T-helper 2 cell treated with Interferon-gamma antibody and Interleukin-4, amounts not matched to agents 100 ng/mL and 5 ng/mL, for 36 hours (primary cell): ENCODE measurements at places on chromosomes 16 and 17. TPM values are rescaled to one million over a fixed set of nuclear protein-coding genes. Genes with fewer than 3 reads are reported as not detected.

Gene ABCC11
- total RNA-seq: 0.05 and 0.16 TPM in 2 replicates

Gene GAST
- not detected in 2 replicates for total RNA-seq

Gene CDH8
- total RNA-seq: 0.43 TPM in 1 of 2 replicates, not detected in the other

Gene CCDC154
- total RNA-seq: 1.4 and 2.2 TPM in 2 replicates

Gene SPNS1
- 23.8 and 26.8 TPM in 2 replicates for total RNA-seq

Gene NPW
- 0.70 and 0.80 TPM in 2 replicates for total RNA-seq

Gene HAGHL
- 5.9 and 8.5 TPM in 2 replicates for total RNA-seq

Gene ABHD15
- total RNA-seq: 17.8 and 19.5 TPM in 2 replicates

Gene KPNA2
- 218 and 219 TPM in 2 replicates for total RNA-seq

Gene SDR42E2
- total RNA-seq: 0.07 TPM in 1 of 2 replicates, not detected in the other

Gene CHD9NB
- total RNA-seq: 0.25 and 0.68 TPM in 2 replicates

Gene EIF3CL
- total RNA-seq: 104 and 115 TPM in 2 replicates

Gene WIPF2
- 23.7 and 25.4 TPM in 2 replicates for total RNA-seq

Gene FNDC8
- not detected in 2 replicates for total RNA-seq

Gene ALDH3A1
- not detected in 2 replicates for total RNA-seq

Gene CCL23
- total RNA-seq: not detected in 2 replicates

Gene PHB1
- total RNA-seq: 188 and 189 TPM in 2 replicates

Gene C17orf78
- not detected in 2 replicates for total RNA-seq

Gene IGFALS
- 0.11 TPM in 1 of 2 replicates, not detected in the other for total RNA-seq

Gene PPP4C
- total RNA-seq: 140 and 145 TPM in 2 replicates

Gene CREBBP
- total RNA-seq: 70.1 and 71.5 TPM in 2 replicates

Gene KRTAP4-1
- not detected in 2 replicates for total RNA-seq

Gene HLF
- 0.91 and 1.5 TPM in 2 replicates for total RNA-seq

Gene PKMYT1
- 124 and 125 TPM in 2 replicates for total RNA-seq

Gene ATXN1L
- 20.7 and 21.8 TPM in 2 replicates for total RNA-seq

Gene TBC1D3
- not detected in 2 replicates for total RNA-seq

Gene PLLP
- total RNA-seq: 0.23 and 0.41 TPM in 2 replicates

Gene NPIPA2
- total RNA-seq: 5.8 and 7.7 TPM in 2 replicates

Gene MT3
- total RNA-seq: 3.4 and 4.9 TPM in 2 replicates

Gene KIF18B
- total RNA-seq: 83.6 and 84.5 TPM in 2 replicates

Gene SLC52A1
- 0.16 and 0.30 TPM in 2 replicates for total RNA-seq

Gene HSF4
- 39.3 and 43.9 TPM in 2 replicates for total RNA-seq

Gene TNP2
- not detected in 2 replicates for total RNA-seq

Gene AP1G1
- 93.2 and 104 TPM in 2 replicates for total RNA-seq

Gene GPR142
- not detected in 2 replicates for total RNA-seq

Gene SLC5A11
- total RNA-seq: 0.41 TPM in 1 of 2 replicates, not detected in the other

Gene ARRB2
- total RNA-seq: 344 and 354 TPM in 2 replicates

Gene CNTNAP1
- 0.61 and 0.66 TPM in 2 replicates for total RNA-seq

Gene ZNF23
- 4.9 and 5.6 TPM in 2 replicates for total RNA-seq
